Left ventricle myocardium inferior (tissue), 1 donor: ENCODE measurements at places on chromosomes 4 and X. TPM values are rescaled to one million over a fixed set of nuclear protein-coding genes. Genes with fewer than 3 reads are reported as not detected.

DNA sequence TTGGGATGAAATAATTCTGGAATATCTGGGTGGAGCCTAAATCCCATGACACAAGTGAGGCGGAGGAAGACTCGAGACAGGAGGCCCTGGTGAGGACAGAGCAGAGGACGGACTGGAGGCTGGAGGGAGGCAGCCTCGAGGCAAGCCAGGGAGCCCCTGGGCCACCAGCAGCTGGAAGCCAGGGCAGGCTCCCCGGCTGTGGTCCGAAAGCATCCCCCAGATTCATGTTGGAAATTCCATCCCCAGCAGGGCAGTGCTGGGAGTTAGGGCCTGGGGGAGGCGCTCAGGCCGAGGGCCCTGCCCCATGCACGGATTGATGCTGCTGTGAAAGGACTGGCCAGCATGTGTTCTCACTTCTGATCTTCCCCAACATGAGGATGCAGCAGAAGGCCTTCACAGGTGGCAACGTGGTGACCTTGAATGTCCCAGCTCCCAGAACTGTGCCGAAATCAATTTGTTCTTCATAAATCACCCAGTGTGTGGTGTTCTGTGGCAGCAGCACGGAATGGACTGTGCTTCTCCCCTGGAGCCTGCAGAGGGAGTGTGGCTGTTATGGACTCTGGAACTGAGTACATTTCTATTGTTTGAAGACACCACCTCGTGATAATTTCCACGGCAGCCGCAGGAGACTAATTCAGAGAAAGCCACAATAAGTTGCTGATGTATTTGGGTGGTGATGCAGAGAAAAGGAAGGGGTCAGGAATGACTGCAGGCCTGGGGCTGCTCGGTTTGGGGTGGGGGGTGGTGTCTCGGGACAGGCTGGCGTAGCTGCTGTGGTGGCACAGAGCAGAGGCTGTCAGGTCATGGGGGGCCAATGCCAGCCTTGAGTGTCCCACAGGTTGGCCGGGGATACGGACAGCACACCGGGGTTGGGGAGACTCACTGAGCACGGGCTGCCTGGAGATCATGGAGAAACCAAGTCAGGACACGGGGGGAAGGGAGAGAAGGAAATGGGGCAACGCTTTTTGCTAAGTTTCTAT is 56.9 kb downstream of the PCGF3 start:
- no peak for DNase-seq

- no peak for DNase-seq
Measured at GRCh38 chrX:40867352-40867751, 132.0 kb upstream of the MED14 start.

GRCh38 chr4:172962564-172963353 is 205.9 kb upstream of the GALNT7 start:
- DNase-seq = no peak

GRCh38 chrX:55109306-55109705 is 20.5 kb downstream of the PAGE2 start:
- no peak for DNase-seq

GRCh38 chr4:83581411-83582288 is 45.7 kb downstream of the GPAT3 start:
- no peak for DNase-seq

GRCh38 chrX:76920607-76921006 is 493.1 kb downstream of the MAGEE1 start:
- no peak for DNase-seq

DNA sequence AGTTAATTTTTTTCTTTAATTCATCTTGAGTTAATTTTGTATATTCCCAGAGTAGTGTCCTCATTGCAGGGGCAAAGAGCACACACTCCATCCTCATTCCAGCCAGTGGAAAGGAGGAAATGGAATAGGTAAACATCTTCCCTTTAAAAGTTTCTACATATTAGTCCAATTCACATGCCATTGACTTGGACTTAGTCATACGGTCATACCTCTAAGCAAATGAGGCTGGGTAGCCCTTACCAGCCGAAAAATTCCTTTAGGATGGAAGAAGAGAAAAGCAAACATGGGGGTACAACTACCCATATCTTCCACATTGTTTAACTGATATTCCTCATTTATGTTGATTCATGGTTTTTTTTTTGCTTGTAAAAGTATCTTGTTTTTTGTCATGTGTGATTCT is 37.4 kb upstream of the NDP start:
- no peak for DNase-seq

- DNase-seq = no peak
Measured at GRCh38 chr4:8919651-8920288, 48.1 kb upstream of the HMX1 start.

DNA sequence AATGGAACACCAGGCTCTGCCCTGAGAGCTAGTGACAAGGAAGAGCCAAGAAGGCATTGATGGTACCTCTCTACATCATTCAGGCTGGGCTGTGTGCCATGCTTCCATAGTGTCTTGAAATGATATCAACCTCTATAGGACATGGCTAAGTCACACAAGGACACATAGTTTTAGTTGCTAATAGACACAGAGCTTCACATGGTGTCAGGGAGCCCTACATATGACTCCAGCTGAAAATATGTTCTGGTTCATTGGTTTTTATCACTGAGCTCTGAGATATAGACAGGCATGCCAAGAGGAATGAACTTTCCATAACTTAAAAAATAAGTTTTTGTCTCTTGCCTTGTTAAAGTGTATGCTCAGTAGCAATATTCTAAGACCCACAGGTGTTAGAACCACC is 72.1 kb upstream of the PRKG2 start:
- no peak for DNase-seq

Gene SMARCA5
- 36.0 TPM for total RNA-seq
